SW 1271 (cell line): ENCODE measurements at places on chromosomes 1 and 21.
A peak's percentile ranks its signal among the peaks of the same experiment; 100 is the strongest.

- no peak for DNase-seq
Measured at GRCh38 chr1:47738560-47739182, 258.5 kb downstream of the TRABD2B start.

- DNase-seq: no peak
Measured at GRCh38 chr1:65793359-65793732, 651 bp downstream of the PDE4B start.

GRCh38 chr21:39976800-39977199 lies 109.6 kb downstream of the PCP4 start:
- no peak for DNase-seq

DNA sequence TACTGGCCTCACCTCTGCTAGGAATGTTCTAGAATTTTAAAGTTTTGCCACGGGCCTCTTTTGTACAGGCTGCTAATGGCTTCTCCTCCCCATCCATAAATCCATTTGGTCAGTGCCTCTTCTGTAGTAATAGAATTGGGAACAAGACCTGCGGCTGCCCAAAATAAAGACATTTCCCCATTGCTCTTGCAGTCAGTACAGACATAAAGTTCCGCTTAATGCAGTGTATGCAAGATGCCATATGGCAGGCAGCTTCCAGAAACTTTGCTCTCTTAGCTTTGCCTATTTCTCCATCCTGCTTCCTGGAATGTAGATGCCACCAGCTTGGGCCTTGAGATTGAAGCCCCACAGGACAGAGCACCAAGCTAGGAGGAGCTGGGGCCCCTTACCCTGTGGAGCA lies 3.7 kb upstream of the SLC2A5 start:
- DNase-seq: no peak

GRCh38 chr1:112429749-112430148 lies 33.7 kb downstream of the CTTNBP2NL start:
- DNase-seq: no peak

DNA sequence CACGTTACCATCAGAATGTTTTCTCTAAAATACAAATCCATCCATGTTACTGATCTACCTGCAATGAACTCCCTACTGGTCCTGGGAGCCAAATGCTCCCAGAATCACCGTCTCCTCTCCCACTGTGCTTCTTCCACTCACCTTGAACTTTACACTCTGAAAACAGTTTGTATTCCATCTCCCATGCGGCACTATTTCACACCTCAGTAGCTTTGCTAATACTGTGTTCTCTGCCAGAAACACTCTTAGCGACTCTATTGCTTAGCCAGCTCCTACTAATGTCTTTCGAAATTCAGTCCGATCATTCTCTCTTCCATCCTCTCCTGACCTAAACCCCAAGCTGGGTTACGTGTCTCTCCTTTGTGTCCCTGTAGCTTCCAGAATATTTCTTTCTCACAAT lies 284.4 kb upstream of the DUSP10 start:
- DNase-seq: no peak

DNA sequence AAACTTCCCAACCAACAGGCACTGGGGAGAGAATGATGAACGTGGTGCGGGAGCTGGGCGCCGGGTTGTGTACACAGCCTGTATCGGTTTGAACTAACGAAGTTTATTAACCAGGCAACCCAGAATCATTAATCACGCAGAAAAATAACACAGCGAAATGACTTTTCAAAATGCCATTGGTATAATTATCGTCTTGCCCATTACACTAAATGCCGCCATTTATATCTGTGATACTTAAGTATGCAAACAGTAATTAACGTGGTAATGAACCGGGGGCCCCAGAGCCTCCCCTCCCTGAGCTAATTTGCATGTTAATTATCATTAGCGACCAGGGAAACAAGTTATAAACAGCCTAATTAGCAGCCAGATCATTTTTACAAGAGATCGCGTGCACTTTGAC lies 5.1 kb upstream of the TTC34 start:
- no peak for DNase-seq

DNA sequence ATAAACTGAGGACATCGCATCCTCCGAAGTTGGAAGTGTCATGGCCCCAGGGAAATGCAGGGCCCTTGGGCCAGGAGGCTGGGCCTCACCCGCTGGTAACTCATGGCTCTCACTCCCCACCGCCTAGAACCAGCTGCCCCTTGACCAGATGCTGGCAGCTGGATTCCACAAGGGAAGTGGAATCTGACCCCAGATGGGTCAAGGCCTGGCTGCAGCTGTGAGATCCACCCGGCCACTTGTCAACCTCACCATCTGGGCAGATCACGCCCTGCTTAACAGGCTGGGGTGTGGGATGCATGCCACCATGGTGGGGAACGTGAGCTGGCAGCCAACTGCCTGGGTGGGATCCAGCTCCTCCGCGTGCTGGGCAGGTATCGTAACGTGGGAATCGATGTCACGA lies 25.5 kb downstream of the KCNAB2 start:
- no peak for DNase-seq

- DNase-seq: no peak
Measured at GRCh38 chr21:16563116-16563515, 833.3 kb downstream of the USP25 start.

DNA sequence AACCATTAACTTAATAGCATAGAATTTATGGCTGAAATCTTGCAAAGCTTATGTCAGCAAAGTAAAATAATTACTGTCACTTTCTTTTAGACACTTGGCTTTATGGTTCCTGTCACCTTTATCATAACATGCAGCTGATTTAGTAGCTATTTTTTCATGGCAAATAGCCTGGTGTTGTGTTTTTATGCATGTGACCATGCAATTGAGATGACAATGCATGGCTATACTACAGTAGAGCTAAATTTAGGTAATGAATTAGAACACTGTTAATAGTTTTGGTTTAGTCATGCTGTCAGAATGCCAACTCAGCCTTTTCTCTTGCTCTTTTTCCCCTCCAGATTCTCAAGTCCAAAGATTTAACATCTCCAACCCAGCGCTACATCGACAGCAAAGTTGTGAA lies 88.6 kb downstream of the TGFB2 start:
- no peak for DNase-seq

DNA sequence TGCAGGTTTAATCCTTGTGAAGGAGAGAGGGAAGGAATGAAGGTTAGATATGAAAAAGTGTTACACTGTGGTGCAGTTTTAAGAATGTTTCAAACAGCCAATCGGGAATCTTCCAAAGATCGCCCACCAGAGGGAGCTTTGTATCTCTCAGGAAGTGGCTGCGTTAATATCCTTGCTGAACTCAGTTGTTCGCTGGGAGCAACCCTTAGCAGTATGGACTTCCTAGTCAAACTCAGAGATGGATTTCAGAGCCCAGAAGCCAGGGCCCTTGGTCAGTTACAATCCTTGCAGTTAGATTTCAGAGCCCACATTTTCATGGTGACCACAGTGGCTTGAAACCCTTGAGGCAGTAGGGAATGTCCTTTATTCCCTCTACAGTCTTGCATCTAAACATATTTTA lies 136.2 kb downstream of the NTNG1 start:
- peak; percentile 25 for DNase-seq

DNA sequence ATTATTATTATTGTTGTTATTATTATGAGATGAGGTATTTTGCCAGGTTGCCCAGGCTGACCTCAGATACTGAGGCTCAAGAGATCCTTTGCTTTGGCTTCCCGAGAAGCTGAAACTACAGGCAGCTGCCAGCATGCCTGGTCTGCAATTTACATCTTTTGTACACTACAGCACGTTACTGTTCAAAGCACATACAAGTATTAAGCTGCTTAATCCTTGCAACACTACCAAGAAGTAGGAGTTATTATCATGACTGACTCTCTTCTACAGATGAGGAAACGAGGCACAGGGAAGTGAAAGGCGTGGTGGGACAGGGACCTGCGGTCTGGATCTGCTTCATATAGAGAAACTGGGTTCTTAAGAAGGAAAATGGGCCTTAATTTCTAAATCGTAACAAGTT lies 11.6 kb downstream of the ERG start:
- no peak for DNase-seq

GRCh38 chr1:80221319-80221718 lies 1214.8 kb upstream of the ADGRL4 start:
- no peak for DNase-seq

DNA sequence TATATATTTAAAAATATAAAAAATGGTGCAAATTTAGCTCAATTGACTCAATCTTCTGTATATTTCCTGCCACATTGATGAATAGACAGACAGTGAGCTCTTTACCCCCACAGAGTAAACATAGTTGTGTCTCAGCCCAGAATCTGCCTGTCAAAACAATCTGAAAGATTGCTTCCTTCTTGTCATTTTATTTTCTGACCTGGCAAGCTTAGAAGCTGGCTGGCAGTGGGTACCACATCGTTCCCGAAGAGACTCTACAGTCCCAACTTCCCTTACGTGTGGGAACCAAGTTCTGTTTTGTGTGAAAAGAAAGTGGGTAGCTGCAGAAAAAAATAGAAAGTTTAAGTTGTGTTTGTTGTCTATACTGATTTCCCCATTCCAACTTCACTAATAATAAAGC lies 629.3 kb upstream of the NEGR1 start:
- DNase-seq: no peak

DNA sequence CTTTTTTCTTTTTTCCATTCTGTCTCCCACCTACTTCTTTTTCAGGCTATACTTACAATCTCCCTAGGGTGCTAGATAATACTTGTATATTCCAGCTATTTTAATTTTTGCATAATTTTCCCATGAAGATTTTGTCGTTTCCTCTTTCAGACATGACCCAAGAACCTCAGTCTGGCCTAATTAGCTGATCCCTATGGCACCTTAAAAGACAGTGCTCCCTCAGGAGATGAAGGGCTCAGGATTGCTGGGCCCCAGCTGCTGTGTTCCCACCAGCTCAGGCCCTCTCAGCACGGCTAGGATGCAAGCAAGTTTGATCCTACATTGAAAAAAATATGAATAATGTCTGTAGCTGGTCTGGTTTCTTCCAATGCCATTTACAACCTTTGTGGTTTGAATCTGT lies 55.0 kb upstream of the RGS5 start:
- no peak for DNase-seq

DNA sequence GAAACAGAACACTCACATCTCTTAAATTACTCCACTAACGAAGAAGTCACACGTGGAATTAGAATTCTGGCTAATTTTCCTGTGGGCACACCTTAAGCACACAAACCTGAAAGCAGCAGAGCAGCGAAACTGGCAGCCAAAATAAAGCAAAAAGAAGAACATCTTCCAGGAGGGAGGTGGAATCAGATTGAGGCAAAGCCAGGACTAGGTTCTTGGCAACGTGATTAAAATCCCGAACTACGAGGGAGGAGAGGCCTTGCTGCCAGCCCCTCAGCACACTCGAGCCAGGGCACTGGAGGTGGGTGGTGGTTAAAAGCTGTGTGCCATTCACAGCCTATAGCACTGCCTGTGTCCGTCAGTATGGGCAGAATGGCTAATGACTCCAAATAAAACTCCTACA lies 58.0 kb downstream of the HIVEP3 start:
- no peak for DNase-seq

- DNase-seq: no peak
Measured at GRCh38 chr1:87826681-87827251, 498.1 kb downstream of the LMO4 start.

- DNase-seq: no peak
Measured at GRCh38 chr1:25520446-25521061, 22.9 kb upstream of the LDLRAP1 start.

GRCh38 chr21:35507181-35507759 lies 458.2 kb upstream of the RUNX1 start:
- no peak for DNase-seq

GRCh38 chr1:236018885-236019453 lies 45.9 kb downstream of the NID1 start:
- no peak for DNase-seq

GRCh38 chr1:219847215-219847855 lies 81.0 kb downstream of the SLC30A10 start:
- DNase-seq: no peak

- DNase-seq: no peak
Measured at GRCh38 chr21:36790616-36791015, 91.7 kb downstream of the SIM2 start.

- no peak for DNase-seq
Measured at GRCh38 chr1:76418531-76418930, 344.0 kb downstream of the ST6GALNAC3 start.

GRCh38 chr1:225666495-225666894 lies 13.6 kb upstream of the ENAH start:
- no peak for DNase-seq
